Activated T-helper 17 cell treated with anti-CD3 and anti-CD28 coated beads, Interleukin-2, amount 50 U/mL, for 72 hours (primary cell): ENCODE measurements at places on chromosomes 5 and 9. TPM values are rescaled to one million over a fixed set of nuclear protein-coding genes. Genes with fewer than 3 reads are reported as not detected.
A peak's percentile ranks its signal among the peaks of the same experiment; 100 is the strongest.

TRPM6 gene
- 0.19 TPM for total RNA-seq

IL4 gene
- total RNA-seq: not detected

ADAMTS12 gene
- total RNA-seq: not detected

HTR1A gene
- not detected for total RNA-seq

PDCD1LG2 gene
- 1.5 TPM for total RNA-seq

TNFSF15 gene
- total RNA-seq: not detected

SPATA31A3 gene
- total RNA-seq: not detected

RFK gene
- 16.8 TPM for total RNA-seq

HMMR gene
- total RNA-seq: 68.0 TPM

SV2C gene
- 0.45 TPM for total RNA-seq

FXN gene
- total RNA-seq: 28.0 TPM

GRCh38 chr5:74468421-74468820 is 172.1 kb downstream of the ENC1 start:
- ATAC-seq: no peak

- ATAC-seq: no peak
Observed at GRCh38 chr5:109170629-109171350, 239.0 kb downstream of the PJA2 start.

- peak; percentile 60 for ATAC-seq
Observed at GRCh38 chr5:53373451-53374158, 106.8 kb upstream of the FST start.

DNA sequence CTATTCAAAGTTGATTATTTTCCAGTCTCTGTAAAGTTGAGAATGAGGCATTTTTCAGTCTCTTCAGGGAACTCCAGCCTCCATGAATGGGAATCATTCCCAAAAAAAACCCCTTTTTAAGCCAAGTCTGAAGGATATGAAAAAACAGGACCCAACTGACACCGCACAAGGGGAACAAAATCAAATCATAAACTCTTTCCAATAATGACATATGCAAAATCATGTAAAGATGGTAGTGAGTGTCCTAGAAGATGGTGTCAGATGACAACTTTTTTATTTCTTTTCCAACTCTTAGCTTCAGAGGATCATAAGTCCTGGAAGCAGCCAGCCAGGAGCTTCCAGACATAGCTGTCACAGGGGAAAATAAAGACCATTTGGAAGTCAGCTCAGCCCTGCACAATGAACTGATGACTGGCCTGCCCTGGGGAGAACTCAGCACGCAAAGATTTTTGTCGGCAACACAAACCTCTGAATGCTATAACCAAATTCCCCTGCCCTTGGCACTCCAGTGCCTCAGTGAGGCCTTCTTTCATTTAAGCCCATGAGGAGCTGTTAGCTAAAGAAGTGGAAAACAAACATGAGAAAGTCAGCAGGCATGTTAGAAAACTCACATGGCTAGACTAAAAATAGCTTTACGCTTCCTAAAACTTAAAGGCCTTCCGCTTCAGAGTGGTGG is 85.4 kb downstream of the SLC1A3 start:
- no peak for ATAC-seq

GRCh38 chr9:131233995-131234394 is 42.3 kb downstream of the FAM78A start:
- ATAC-seq: peak; percentile 39

DNA sequence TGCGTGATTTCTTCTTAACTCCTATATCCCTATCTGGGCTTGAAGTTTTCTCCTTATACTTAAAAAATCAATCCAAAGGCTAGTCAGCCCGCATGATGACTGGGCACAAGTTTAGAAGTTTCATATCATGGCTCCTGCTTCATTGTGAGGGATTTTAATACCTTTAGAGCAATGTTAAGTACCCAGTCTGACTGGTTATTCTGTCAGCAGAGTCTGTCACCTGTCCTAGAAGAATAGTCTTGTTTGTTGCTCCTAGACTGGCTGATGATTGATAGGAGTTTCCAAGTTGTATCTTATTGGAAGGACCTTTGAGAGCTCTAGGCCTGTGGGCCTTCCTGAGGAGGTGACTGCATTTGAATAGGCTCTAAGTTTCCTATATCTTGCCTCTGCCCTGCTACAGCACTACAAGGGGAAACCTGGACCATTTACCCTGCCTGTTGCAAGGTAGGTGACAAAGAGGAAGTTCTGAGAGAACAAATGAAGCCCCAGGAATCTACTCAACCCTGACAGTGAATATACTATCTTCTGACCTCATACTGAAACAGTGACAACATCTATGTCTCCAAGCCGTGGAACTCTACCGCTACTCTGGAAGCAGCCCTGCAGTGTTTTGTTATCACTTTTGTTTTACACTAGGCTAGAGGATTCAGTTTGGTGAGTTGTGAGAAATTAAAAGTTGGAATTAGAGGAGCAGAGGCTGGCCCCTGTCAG is 66.5 kb downstream of the F2RL2 start:
- ATAC-seq: peak; percentile 97

- ATAC-seq: peak; percentile 61
Observed at GRCh38 chr5:150122158-150122510, 33.5 kb downstream of the PDGFRB start.

DNA sequence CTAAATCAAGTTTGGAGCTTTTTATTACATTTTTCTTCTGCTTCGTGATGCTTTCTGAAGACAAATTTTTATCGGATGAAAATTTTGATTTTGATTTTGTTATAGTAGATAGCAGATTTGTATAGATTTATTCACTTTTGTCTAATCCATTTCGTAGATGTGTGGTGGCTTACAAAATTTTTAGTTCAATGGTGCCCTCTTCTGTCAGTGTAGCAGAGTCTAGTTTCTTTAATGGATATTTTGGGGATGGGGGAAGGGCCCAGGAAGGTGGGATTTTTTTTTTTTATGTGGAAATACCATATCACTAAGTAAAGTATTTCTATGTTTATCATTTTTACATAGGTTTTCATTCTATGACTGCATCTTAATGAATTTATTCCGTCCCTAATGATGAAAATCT is 259.9 kb upstream of the TARS1 start:
- no peak for ATAC-seq

DNA sequence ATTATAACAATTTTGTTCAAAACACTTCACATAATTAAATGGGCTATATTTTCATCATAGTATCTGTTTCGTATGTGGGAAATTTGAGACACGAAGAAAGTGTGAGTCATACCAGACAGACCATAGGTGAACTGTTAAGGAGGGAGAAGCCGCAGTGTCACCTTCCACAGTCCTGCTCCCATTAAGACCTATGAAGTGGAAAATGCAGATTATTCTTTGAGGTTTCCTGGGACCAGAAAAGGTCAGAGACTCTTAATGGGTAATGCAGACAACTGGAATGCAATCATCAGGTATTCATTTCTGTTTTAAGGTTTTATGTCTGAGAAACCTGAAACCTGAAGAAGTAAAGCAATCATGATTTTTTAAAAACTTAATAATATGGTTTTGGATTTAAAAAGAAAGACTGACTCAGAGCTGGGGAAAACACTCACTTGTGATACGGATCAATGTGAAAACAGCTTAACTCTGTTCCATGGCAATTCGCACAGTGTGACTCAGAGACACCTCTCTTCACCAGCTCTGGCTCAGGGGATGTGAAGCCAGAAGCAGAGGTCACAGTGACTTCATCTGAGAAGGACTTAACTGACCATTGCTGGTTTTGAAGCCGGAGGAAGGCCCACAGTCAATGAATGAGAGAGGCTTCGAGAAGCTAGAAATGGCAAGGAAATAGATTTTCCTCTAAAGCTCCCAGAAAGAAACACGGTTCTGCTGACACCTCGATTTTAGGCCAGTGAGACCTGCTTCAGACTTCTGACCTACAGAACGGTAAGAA is 17.2 kb upstream of the GCNT1 start:
- peak; percentile 82 for ATAC-seq

DNA sequence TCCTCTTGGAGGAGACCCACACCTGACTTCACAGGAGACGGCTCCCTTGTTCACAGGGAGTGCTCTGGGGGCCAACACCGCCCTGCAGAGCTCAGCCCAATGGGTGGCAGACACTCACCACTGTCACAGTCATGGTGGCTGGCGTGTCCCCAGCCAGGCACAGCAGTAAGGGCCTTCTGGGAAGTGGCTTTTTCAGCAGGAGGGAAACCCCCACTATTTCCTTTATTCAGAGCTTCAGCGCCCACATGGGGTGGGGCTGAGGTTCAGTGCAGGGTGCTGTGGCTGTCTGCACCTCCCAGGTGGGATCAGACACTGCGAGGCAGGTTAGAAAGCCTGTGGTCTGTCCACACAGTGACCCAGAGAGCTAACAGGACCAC is 3.6 kb upstream of the SNAPC4 start:
- ATAC-seq: peak; percentile 80

DNA sequence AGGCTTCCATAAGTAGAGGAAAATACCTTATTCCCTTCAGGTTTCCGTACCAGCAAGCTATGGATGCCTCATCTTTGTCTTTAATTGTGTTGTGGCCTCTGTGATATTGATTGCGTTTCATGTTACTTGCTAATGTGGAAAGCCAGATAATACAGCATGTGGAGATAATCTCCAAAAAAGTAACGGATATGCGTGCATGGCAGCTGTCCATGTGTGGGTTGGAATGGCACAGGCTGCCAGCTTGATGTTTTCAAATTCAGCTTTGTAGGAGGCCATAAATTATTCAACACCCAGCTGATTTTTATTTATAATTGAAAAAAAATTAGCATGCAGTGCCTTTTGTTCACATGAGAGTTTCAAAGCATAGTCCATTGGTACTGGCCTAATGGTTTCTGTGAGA is 144.9 kb downstream of the GIN1 start:
- ATAC-seq: no peak

- ATAC-seq: no peak
Observed at GRCh38 chr5:407801-408268, 35.1 kb upstream of the EXOC3 start.

GRCh38 chr9:94699715-94700373 is 26.7 kb upstream of the AOPEP start:
- no peak for ATAC-seq

DNA sequence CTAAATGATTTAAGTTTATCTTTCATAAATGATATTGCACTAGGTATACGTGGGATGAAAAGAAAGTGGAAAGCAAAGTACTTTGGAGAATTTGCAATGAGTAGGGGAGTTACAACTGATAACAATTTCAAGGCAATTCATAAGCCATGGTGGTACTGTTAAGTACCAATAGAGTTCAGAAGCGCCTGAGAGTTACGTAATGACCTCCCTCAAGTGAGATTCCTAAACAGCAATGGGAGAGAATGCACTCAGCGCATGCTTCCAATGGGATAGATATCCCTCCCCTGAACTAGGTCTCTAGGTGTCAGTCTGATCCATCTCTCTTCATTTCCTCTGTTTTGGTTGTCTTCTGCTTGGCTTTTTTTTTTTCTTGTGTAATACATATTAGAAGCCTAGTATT is 249.3 kb downstream of the NNT start:
- ATAC-seq: no peak
